Stimulated activated CD8-positive, alpha-beta memory T cell treated with anti-CD3 and anti-CD28 coated beads, Interleukin-2, amount 100 ng/mL, for 48 hours (primary cell): ENCODE measurements at places on chromosomes 3 and 15.

DNA sequence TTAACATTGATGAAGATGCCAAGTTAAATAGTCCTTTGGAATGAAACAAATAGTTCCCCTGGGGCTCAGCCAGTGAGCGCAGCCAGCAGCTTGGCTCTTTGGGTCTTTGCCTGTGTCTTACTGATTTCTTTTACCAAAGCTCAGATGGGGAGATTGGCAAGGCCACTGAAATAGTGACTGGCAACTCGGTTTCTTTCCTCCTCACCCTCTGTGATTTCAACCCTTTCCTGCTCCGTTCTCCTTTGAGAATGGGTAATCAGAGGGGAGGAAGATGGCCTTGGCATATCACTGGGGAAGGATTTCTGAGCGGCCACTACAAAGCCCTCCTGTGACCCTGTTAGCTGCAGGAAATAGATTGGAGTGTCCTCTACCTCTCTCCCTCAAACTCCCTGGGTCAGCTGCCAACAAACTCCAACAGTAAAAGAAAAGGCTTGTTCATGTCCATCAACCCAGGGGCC lies 337.1 kb upstream of the LRRFIP2 start:
- no peak for DNase-seq

DNA sequence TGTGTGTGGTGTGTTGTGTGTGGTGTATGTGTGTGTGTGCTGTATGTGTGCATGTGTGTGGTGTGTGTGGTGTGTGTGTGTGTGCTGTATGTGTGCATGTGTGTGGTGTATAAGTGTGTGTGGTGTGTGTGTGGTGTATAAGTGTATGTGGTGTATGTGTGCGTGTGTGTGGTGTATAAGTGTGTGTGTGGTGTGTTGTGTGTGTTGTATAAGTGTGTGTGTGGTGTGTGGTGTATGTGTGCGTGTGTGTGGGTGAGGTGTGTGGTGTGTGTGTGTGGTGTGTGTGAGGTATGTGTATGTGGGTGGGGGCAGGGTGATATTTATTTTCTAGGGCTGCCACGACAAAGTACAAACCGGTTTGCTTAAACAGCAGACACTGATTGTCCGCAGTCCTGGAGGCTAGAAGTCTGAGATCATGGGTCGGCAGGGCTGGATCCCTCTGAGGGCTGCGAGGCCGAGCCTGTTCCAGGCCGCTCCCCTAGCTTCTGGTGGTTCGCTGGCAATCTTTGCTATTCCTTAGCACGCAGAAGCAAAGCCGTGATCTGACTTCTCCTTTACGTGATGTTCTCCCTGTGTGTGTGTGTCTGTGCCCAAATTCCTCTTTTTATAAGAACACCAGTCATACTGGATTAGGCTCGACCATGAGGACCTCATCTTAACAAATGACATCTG lies 160.2 kb downstream of the XXYLT1 start:
- DNase-seq = no peak

- no peak for DNase-seq
Measured at GRCh38 chr3:157692468-157692867, 189.3 kb upstream of the VEPH1 start.

DNA sequence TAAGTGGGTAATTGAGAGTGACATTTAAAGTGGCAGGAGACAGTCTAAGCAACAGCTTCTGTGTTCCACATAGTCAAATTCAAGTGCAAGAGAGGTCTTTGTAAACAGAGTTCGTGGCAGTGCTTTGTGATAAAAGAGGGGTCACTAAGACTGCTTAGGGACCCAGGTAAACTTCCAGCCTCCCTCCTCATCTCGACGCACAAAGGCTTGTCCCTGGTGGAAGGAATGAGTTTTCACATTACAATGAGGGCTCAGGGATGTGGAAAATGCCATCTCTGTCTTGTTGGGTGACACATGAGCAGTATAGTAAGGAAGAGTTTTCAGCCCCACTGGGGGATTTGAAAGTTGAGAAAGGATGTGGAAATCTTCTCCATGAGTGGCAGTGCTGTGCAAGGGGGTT lies 7.3 kb downstream of the GMNC start:
- DNase-seq = no peak

DNA sequence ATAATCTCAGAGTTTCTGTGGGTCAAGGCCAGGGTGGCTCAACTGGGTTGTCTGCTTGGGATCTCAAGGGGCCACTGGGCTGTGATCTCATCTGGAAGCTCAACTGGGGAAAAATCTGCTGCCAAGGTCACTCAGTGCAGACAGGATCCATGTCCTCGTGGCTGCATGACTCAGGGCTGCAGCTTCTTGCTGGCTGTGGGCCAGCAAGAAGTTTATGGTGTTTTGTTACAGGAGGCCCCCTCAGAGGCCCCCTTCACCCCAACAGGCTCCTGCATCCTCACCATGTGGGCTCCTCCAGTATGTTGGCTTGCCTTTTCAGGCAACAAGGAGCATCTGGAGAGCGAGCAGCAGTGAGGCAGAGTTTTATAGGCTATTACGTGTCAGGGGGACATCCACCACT lies 14.6 kb downstream of the OCA2 start:
- DNase-seq = no peak

DNA sequence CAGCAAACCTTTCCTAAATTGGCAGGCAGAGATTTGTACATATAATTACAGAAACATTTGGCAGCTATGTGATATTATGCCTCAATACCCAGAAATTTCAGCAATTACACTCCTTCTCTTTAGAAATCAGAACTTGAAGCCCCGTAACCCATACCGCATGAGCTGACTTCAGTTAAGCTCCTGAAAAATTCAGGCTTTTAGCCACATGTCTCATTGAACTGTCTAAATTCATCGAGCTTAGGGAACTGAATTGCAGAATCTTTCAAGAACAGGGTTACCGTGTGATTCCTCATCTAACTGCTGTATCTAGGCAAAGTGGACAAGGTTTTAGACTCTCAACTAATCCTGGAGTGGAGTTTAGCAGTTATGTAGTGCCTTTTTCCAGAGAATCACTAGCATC lies 333.0 kb downstream of the EPHA3 start:
- DNase-seq = no peak

- DNase-seq = no peak
Measured at GRCh38 chr15:57306944-57307411, 69.3 kb upstream of the CGNL1 start.

- no peak for DNase-seq
Measured at GRCh38 chr3:46734773-46735172, 17.1 kb upstream of the PRSS50 start.

GRCh38 chr3:98199020-98199419 lies 32.5 kb downstream of the OR5H15 start:
- no peak for DNase-seq

DNA sequence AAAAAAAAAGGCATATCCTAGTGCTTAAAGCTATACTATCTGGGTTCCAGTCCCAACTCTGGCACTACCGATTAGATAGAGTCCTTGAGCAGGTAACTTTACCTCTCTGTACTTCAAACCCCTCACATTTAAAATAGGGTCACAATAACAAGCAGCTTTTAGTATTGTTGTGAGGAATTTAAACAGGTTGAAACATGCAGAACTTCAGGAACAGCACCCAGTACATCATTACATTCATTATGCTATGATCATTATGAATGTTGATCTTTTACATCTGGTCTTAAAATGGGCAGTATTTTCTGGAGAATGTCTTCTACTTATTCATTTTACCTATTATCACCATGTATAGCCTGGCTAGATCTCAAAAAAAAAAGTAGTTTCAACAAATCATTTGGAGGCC lies 176.1 kb upstream of the CCDC54 start:
- DNase-seq = no peak

DNA sequence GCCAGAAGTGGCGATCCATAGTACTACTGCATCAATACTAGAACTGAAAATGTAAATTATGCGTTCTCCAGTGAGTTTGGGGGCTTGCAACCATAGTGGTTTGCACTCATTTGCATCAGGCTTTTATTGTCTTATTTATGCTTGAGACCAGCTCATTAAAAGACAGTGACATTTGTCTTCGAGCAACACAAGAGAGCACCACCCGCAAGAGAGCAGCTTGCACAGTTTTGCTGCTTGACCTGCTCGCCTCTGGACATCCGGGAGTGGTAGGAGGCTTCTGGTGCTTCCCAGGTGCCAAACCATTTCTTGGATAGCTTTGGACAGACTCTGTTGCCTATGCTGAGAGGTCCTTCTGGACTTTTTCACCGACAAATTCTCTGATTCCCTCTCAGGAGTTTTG lies 294.6 kb downstream of the MEX3B start:
- DNase-seq = no peak

DNA sequence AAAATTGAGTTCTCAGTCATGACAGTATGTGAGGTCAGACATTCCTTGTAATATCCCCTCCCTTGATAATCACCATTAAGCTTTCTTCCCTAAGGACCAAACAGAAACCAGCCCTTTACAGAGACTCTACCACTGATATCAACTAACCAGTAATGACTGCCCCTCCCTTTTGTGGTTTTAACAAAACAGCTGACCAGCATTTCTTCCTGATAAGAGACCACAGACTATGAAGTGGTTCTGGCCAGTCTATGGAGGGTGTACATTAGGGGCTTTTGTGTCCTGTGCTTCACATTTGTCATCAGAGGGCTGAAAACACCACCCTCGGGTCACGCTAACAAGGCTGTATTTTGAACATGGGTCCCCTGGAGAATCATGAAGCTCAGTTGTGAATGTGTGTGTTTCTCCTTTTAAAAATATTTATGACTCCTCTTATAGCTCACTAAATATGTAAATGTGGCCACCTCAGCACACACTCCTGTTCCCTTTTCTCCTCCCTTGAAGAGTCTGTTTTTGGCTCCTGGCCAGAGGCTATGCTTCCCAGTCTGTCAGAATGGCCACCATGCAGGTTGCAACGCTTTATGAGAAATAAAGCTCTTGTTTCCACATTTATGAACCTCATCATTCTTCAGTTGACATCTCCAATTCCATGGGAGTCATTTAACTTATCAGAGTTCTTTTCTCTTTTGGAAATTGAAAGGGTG lies 239.3 kb downstream of the CPNE4 start:
- DNase-seq = no peak

DNA sequence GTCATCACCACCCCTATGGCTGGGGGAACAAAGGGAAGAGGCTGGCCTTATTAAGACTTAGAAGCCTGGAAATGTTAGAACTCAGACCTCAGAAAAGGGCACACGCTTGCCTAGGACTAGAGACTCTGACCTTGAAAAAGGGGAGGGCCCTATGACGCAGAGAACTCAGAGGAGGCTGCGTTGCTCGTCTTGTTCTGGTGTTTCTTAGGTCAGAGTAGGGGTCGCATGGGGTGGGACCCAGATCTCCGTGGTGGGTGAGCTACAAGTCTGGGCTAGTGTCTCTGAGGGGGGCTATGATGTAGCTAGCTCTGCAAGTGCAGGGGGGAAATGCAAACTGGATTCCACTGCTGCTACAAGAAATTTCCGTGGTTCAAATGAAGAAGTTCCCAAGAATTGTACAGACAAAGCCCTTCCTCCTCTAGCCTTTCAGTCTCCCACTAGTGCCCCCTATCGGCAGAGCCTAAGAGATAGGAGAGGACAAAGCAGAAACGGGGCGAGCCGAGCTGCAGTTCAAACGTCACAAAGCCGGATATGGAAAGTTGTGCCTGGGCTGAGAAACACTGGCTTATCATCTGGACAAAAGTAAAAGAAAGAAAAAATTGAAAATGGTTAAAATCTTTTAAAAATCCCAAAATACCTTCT lies 392.9 kb upstream of the ROBO2 start:
- no peak for DNase-seq

- no peak for DNase-seq
Measured at GRCh38 chr3:152472672-152472954, 203.9 kb downstream of the MBNL1 start.

DNA sequence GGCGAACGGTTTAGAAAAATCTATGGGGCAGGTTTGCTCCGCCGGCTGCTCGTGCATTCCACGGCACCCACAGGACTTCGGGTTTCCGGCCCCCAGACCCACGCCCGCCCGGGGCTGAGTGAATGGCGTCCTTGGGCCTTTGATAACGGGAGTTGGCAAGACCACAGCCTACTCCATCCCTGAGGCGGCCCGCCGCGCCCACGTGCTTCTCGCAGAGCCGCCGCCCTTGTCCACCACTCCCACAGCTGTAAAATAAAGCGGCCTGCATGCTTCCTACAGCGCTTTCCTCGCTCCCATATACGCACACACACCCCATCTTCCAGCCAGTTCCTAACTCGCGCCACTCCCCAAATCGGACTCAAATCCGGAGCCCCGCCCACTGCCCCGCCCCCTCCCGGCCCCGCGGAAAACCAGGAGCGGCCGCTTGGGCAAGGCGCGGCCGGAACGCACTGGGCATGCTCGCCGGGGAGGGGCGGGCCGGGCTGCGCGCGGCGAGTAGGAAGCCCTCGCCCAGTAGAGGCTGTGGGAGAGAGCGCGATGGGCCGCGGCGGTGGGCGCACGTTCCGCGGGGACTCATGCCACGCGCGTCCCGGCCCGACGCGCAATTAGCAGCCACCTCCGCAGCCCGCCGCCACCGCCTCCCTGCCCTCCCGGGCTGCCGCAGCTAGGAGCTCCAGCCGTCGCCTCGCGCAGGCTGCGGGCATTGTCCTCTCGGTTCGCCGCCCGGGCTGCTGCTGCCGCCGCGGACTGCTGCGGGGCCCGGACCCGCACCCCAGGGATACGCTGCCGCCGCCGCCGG lies at the start of gene RAP2B:
Gene RAP2B (plus strand): TSS at position 513 of the 799 bp plus-strand sequence. CDS start 468 bp downstream, outside the sequence.
- peak; percentile 97 for DNase-seq

DNA sequence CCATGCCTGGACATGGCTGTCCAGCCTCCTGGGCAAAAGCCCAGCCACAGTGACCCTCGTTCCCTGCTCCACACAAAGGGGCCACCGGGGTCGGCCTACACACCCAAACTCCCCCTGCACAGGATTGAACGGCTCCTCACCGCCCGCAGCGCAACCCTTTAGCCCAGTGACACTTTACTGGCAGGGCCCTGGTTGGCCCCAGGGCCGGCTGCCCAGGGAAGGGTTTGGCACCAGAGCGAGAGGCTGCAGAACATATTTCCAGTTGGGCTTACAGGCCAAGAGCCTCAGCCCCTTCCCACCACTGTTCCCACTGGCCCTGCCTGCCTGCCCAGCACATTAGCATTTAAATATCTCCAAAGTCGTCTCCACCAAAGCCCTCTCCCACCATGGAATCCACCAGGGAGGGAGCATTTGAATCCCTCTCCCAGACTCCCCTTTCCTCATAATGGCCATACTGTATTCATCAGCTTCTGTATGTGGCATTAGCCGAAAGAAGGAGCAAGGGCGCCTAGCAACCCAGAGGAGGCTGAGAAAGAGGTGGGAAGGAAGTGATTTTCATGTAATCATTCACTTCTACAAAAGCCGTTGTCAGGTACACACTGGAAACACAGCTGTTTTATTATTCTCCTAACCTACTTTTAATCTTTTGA lies 85.4 kb downstream of the SLC6A11 start:
- DNase-seq = no peak

- DNase-seq = no peak
Measured at GRCh38 chr3:56076746-56077145, 391.5 kb downstream of the ERC2 start.

DNA sequence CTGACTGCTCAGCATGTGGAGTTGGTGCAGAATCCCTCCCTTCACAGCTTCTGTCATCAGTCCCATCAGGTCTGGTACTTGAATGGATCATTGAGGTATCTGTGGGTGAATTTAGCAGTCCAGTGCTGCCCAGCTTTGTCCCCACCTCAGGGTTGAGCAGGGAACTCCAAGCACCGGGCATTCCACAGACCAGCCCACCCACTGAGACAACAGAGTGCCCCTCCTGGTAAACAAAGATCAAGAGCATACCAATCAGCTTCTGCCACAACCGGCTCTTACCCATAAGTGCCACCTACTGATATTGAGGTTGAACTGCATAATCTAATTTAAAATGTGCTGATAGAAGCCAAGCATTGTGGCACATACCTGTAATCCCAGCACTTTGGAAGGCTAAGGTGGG lies 57.1 kb upstream of the FXR1 start:
- DNase-seq = no peak
